ENCODE measurements at places on chromosomes 6 and 20.

- DNase-seq, result no peak
Measured at GRCh38 chr6:8814440-8815000, 379.2 kb upstream of the SLC35B3 start.

DNA sequence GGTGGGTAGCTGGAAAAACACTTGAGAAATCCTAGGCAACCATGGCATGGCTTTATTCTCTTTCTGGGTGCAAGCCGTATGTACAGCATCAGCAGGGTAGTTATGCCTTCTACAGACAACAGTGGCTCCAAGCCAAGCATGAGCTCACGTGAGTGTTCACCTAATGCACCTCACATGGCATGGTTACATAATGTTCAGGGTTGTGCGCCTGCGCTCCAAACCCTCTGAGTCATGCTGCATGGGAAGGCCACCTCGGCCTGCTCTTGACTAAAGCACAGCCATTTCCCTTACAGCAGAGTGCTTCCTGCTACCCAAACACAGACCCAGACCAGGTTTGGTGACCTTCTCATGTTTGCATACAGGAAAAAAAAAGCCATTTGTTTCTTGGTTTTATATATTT is 96.2 kb downstream of the VIP start:
- DNase-seq, result no peak

DNA sequence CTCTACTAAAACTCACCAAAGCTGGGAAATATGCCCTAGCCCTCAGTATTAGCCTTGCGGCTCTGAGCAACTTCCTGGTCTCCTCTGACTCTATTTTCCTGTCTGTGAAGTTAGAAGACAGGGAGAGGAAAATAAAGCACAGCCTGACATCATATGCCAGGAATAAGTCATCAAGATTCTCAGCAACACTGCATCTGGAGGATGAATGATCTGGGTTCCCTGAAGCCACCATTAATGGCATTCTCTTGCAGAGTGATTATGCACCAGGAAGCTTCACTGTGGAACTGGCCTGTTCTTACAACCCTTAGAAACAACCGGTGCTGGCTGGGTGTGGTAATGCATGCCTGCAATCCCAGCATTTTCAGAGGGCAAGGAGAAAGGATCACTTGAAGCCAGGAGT is 12.4 kb downstream of the ADGRF5 start:
- no peak for DNase-seq

DNA sequence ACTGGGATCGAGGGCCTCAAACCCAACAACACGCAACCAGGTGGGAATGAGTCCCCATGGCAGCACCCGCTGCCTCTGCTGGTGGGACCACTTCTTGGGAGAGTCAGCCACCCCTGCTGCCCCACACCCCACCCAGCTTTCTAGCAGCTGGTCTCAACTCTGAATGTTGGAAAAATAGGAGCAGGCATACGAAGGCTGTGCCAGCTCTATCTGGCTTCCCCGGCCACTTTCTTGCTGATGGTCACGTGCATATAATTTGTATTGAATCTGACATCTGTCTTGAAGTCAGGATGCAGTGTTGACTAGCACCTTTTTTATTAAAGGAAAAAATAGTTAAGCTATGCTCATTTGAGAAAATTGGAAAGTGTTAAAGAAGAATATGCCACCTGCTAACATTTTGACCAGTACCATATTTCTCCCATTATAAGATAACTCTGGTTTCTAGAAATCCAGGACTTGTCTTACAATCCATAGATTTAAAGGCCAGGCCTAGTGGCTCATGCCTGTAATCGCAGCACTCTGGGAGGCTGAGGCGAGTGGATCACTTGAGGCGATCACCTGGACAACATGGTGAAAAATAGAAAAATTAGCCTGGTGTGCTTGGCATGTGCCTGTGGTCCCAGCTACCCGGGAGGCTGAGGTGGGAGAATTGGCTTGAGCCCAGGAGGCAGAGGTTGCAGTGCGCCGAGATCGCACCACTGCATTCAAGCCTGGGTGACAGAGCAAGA is 26.9 kb upstream of the MAPRE1 start:
- DNase-seq, result no peak

DNA sequence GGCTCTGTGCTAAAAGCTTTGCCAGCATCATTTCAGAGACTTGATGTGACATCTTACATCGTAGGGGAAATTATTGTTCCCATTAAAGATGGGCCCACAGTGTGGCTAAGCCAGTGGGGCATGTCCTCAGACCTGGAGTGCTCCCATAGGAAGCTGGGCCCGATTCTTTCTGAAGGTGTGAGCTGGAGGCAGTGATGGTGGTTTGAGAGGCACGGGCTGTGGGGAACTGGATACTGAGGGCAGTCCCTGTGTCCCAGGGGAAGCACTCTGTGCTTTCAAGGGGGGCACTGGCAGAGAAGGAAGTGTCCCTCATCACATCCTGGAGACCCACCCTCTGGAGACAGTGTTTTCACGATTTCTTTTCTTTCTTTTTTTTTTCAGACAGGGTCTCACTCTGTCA is 8.6 kb upstream of the FAM110A start:
- DNase-seq, result no peak

DNA sequence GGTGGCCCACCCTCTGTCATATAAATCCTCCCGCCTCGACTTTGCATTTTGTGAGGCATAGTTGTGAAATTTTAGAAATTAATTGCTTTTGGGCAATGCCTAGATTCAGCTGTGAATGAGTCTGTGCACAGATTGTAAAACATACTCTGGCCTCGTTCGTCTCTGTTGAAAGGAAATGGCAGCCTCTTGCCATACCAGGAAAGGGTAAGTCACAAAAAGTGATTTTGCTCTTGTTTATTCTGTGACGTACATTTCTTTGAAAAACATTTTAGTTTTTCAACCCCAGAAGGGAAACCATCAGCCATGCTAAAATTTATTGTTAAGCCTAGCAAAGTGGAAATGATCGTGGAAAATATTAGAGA is 15.3 kb upstream of the EXOC2 start:
- no peak for DNase-seq

DNA sequence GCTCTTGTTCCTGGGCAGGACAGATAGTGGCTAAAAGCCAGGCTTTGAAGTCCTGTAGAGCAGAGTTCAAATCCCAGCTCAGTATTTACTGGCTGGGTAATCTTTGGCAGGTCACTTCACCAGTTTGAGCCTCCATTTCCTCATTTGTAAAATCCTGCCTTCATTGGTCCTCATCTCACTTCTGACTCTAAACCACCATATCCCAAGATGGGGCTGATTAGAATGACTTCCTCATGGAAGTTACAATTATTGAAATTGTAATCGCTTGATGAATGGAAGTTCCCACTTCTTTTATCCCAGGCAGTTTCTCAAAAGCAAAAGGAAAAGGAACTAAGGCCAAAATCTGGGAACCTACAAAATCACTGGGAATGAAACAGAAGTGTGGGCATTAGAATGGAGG is 35.9 kb upstream of the B4GALT5 start:
- DNase-seq, result no peak

DNA sequence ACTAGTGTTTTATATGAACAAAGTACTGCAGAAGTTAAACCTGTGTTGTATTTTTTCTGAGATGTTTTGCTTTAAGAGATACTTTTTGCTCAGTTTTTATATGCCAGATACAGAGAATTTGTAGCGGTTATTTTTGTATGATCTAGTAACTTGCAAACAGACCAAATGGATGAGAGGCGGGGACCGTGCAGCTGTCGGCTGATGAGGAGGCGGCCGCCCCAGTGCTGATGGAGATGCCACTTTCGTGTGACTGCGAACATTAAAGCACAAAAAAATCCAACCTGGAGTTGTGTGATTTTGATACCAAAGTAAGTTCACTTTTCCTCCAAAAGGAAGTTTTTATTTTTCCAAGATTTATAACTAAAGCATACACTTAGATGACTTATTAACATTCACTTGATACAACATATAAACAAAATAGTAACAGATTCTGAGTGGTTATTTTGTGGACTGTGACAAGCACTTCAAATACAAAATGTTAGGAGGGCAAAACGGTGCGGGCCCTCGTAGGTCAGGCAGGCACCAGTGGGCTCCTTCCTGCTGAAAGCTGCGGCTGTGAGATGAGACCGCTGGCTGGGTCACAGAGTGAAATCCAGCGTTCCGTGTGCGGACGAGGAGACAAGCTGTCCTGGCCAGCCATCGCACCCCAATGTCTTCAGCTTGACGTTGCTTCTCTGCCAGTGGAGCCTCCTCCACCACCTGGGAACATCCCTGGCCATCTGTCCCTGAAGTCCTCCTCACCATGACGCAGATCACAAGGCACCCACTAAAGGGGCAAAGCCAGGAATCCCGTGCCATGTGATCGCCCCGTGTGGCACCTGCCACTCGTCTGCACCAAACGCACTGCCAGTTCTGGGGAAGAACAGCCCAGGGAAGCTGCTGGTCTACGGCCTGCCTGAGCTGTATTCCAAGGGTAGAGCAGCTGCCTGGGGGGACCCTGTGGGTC is 4.0 kb upstream of the OGFR start:
- DNase-seq, result no peak

DNA sequence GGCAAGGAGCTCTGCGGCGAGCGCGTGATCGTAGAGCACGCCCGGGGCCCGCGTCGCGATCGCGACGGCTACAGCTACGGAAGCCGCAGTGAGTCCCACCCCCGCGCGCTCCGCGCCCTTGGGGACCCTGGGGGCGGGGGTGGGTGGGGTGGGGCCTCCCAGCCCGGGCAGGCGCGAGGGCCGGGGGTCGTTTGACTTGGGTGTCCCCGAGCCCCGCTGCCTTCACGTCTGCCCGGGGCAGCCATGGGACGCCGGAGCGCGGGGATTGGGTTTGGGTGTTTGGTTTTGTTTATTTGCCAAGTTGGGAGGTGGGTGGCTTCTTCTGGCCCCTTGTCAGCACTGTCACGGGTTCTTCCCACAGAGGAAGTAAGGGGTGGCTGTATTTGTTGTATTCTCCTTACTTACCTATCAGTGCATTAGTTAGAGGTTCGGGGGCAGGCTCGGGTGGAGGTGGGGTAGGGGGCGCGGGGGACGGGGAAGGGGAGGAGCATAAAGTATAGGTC is 777 bp downstream of the SRSF6 start:
- no peak for DNase-seq

DNA sequence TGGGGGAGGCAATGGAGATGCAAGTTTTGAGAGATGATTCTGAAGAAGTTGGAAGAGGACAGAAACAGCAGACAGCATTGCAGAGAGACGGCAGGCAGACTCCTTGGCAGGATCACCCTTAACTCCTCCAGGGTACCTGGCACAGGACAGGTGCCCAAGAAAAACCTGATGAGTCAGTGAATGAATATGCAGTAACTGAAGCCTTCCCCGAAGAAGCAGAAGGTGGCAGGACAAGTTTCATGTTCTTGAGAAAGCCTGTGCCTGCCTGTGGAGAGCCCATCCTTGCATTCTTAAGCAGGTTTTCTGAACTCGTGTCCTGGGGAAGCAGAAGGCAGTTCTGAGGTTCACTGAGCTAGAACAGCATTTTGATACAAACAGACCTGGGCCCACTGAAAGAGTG is 79.6 kb upstream of the SASH1 start:
- no peak for DNase-seq

- no peak for DNase-seq
Measured at GRCh38 chr20:48544402-48545339, 283.1 kb downstream of the PREX1 start.

GRCh38 chr6:168414336-168415097 is 26.5 kb upstream of the SMOC2 start:
- no peak for DNase-seq

DNA sequence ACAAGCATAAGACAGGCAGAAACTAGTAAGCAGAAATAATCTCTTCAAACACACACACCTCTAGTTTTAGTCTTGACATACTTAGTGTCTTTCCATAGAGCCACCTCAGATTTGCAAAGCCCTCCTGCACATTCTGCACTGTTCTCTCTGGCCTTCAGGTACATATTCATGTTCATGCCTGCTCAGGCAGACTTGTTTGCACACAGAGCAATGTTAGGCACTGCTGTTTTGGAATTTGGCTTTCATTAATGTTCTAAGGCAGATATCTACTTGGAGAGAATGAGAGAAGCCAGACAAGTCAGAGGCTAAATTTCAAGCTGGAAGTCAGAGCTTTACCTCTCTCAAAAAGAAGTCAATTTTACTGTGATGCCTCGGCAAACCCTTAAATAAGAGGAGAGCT is 21.3 kb upstream of the DST start:
- DNase-seq, result no peak

GRCh38 chr20:34043025-34043424 is 49.3 kb downstream of the RALY start:
- DNase-seq, result no peak

DNA sequence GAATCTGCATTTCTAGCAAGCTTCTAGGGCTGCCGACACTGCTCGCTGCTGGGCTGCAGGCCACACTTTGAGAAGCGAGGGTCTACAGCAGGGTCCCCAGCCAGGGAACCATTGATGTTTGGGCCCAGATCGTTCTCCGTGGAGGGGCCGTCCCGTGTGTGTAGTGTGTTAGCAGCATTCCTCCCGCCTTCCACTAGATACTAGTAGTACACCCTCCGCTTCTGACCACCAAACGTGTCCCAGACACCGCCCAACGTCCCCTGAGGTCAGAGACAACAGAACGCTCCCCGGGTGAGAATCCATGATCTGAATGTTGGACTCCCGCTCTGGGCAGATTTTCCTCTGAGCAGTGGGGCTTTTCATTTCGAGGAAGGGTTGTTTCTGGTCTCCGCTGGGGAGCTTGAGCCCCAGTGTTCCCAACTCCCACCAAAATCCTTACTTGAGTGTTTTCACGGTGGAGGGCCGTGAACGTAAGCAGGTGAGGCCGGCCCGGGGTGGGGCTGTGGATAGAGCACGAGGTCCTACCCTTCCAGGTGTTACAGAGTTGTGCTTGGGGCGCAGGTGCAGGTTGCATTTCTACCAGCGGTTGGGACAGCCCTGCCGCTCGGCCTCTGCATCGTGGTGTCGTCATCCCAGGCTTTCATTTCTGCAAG is 124.6 kb downstream of the SYCP2 start:
- DNase-seq, result no peak

DNA sequence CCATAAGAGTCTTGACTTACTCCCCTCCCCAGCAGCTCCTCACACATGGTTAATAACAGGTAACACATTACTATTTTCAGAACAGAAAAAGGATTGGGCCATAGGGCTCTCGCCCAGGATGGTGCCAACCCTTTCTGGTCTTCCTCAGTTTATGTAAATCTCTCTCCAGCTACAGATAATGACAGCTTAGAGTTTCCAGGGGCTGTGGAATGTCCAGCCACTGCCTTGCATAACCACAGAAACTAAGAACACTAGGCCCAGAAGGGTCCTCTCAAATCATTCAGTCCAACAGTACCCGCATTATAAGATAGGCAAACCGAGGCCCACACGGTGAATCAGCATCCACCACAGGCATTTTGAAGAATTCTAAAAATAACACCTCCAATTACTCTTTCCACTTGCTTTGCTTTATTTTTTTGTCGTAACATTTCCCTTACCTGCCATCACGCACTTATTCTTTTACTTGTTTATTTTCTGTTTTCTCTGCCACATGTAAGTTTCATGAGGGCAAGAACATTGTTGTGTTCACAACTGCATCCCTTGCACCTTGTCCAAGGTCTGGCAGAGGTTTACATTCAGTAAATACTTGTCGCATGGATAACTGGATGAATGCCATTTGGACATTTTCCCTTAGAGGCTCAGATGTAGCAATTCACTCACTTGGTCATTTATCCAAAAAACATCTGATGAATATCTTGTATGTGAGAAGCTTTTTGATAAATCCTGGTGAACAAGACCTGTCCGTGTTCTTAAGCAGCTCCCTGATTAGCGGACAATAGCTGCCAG is 6.4 kb upstream of the SDC4 start:
- DNase-seq, result no peak

- no peak for DNase-seq
Measured at GRCh38 chr20:38453941-38454340, 18.7 kb upstream of the RALGAPB start.

- DNase-seq, result no peak
Measured at GRCh38 chr6:162442687-162443086, 284.9 kb downstream of the PRKN start.

GRCh38 chr6:158070513-158070912 is 88.8 kb downstream of the SYNJ2 start:
- DNase-seq, result no peak

All from AG09309 (cell line).